ENCODE measurements at places on chromosomes 6 and 20.

GRCh38 chr6:77383026-77383425 is 80.3 kb downstream of the HTR1B start:
- no peak for DNase-seq

DNA sequence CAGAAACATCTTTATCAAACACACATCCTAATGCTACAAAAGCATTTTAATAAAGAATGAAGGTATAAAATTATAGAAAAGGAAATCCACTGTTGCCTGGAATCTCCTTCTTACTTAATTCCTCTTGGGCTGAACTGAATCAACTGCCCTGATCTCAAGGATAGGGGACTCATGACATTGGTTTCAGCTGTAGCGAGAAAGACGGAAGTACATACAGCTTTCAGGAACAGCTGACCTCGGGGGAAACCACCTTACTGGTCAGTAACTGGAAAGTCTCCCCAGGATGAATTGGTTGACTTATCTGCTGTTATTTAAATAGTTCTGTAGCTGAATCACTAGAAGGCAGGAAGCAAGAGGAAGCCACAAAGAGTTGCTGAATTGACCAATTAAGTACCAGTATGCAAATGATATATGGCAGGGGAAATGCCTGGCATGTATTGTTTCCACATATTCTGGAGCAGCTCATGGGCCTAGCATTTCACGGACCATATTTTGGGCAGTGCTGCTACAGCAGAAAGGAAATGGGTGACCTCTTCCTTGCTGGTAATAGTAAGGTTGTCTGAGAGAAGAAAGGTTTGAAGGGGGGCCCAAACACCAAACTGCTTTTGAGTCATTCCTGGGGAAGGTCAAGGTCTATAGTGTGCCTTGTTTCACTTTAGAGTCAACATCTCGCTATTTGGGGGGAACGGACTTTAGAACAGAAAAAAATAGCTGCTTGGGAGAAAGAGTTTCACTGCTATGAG is 43.7 kb upstream of the MAP7 start:
- peak; percentile 62 for DNase-seq

DNA sequence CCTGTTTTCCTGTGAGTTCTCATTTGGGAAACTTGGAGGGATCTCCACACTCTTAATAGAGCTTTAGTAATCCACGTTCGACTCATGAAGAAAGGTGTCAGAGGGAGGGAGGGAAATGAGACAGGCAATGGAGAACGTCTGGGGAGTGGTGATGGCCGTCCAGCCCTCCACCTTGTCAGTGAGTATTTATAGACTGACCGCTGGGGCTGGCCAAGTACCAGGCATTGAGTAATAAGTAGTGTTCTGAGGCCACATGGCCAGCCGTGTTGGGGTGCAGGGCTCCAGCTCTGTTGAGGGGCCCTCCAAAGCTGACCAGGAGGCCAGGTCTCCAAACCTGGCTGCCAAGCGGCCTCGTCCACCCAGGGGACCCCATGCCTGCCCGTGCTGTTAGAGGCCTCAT is 11.3 kb upstream of the DSN1 start:
- no peak for DNase-seq

- no peak for DNase-seq
Measured at GRCh38 chr20:40230486-40230885, 458.6 kb downstream of the MAFB start.

DNA sequence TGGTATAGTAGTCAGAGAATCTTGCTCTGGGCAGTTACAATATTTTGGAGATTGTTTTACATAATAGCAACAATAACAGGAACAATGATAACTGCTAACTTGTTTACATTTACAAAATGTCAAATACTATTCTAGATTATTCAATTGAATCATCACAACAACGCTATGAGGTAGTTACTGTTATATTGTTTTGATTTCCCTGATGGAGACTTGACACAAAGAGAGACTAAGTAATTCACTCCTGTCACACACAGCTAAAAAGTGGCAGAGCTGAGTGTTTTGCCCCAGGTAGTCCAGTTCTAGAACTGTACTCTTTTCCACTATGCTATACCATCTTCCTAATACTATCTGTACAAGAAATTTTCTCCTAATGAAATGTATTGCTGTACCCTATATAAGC is 356.1 kb downstream of the LAMA2 start:
- DNase-seq = no peak

- no peak for DNase-seq
Measured at GRCh38 chr6:108748959-108749358, 99.3 kb upstream of the ARMC2 start.

DNA sequence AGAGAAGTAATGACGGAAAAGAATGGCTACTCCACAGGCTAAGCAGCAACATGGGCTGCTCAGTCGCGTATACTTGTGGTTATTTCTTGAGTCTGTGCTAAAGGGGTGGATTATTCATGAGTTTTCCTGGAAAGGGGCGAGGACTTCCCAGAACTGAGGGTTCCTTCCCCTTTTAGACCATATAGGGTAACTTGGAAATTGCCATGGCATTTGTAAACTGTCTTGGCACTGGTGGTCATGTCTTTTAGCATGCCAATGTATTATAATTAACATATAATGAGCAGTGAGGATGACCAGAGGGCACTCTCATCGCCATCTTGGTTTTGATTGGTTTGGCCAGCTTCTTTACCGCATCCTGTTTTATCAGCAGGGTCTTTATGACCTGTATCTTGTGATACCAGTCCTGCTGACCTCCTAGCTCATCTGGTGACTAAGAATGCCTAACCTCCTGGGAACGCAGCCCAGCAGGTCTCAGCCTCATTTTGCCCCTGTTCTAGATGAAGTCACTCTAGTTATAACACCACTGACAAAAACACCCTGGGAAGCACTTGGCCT is 11.4 kb downstream of the LBP start:
- no peak for DNase-seq

DNA sequence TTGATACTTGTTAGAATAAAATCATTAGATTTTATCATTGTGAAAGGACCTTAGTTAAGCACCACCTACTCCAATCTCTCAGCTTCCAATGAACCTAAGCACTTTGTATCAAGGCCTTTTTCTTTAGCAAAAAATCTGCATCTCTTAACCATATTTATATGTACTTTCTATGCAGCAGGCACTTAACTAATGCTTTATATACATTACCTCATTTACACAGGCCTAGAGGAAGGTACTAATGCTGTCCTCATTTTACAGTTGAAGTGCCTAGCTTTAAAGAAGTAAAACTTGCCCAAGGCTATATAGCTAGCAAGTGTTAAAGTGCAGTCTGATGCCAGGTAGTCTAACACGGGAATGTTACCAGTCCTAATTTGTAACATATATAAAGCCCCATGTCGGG is 14.0 kb downstream of the MAP3K7 start:
- no peak for DNase-seq

GRCh38 chr6:138692058-138692977 is 81.3 kb upstream of the CCDC28A start:
- DNase-seq = peak; percentile 53

DNA sequence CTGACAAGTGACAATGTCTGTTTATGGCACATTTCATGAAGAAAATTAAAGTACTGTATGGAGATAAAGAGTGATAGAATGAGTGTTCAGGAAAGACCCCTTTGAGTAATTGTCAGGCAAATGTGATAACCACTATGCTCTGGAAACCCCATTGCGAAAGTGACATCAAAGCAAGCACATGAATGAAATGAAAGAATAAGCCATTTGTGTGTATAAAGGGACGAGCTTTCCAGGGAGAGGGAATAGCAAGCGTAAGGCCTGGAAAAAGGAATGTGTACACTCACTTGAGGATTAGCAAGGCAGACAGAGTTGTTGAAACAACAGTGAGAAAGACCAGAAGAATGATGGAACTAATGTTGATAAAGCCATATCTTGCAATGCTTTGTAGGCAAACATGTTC is 490.0 kb downstream of the GRIK2 start:
- no peak for DNase-seq

DNA sequence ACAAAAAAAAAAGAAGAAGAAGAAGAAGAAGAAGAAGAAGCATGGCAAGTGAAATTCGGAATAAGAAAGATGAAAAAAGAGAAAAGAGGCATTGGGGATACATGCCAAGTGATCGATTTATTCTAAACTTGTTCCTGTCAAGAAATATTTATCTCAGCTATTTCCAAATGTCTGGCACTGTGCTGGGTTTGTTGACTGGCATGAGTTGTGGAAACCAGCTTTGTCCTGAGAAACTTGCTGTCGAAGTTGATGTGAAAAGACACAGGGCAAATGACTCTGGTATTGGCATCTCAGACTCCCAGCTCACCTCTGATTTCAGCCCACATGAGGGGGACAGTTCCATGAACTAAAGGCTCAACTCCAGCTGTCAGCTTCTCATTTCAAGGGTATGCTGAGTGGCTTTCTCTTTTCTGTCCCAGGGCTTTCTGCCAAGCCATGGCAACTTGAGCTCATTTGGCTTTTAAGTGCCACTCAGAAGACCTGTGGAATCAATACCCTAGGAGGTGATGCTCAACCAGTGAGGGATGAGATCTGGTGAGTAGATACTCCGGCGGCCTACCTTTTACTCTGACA is 253.3 kb upstream of the JAG1 start:
- no peak for DNase-seq

GRCh38 chr6:132236744-132237143 is 164.5 kb downstream of the MOXD1 start:
- DNase-seq = no peak

GRCh38 chr6:56416247-56416646 is 168.9 kb upstream of the COL21A1 start:
- DNase-seq = no peak

DNA sequence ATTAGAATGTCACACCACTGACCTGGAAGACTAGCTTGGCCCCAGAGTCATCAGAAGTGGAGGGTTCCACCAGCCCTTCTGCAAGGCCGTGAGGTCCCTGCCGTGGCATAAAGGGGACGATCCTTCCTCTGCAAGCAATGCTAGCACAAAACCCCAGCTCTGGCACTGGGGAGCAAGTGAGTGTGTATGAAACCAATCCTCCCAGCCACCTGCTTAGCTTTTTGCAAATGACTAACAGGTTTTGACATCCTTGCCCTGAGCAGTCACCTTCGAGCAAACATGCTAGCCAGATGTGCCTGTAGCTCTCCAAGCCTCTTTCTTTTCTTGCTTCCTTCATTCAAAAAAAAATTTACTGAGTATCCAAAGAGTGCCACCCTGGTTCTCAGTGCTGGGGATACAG is 8.6 kb downstream of the SULF2 start:
- no peak for DNase-seq

- no peak for DNase-seq
Measured at GRCh38 chr6:5213836-5214235, 46.9 kb downstream of the LYRM4 start.

DNA sequence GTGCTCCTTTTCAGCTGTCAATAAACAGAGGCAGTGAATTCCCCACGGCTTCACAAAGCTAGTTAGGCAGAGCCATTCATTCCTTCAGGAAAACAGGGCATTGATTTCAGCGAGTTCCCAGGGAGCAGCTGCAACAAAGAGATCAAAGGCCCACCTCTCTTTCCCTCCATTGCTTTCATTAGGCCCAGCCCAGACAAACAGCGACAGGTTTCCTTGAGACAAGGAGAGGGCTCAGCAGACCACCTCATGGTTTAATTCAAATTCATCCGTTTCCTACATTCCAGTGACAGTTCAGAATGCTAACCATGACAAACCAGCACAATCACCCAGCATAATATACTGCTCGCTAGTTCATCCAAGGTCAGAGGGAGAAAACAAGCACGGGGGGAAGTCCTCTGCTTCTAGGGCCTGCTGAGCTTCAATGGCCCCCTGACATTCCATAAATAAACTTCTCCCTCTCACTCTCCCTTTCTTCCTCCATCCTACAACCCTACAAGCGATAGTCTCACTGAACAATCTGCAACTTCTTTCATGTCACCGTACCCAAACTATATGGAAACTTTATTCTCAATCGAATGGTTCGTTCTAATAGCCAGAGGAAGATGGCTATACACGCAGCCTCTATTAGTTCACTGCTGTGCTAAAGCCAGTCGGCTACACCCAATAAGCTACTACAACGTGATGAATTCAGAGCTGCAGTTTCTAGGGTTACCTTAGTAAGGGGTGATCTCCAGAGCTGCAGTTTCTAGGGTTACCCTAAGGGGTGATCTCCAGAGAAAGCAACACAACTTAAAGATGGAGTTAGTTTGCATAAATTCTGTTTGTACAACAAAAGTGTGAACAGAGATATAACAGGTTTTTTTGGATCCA is 34.7 kb downstream of the PLAGL1 start:
- DNase-seq = no peak

GRCh38 chr6:12446394-12446793 is 156.2 kb downstream of the EDN1 start:
- no peak for DNase-seq

Data from CD4-positive, alpha-beta T cell treated with Interleukin-12 subunit alpha and Interleukin-12 subunit beta, for 1 hour (primary cell).